Fibroblast of skin of right quadriceps (primary cell): ENCODE measurements at places on chromosomes 13 and 19.

GRCh38 chr19:31096062-31096830 is 253.0 kb downstream of the TSHZ3 start:
- no peak for DNase-seq

DNA sequence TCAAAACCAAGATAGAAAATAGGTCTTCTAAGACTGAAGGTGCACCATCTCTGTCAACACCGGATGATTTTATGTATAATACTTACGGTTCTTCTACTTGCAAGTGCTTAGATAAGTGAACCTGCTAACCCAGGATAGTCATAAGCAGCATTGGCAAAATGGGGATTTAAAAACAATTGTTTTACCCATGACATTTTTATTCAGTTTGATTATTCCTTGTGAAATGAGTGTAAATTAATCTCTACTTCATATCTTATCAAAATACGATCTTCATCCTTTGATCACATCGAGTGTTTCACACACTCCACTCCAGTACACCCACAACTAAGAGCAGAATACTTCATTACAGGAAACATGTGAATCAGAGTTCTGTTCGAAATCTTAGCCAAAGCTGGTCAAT is 23.0 kb upstream of the MTRF1 start:
- DNase-seq, result no peak

GRCh38 chr19:48631225-48631624 is 6.0 kb downstream of the DBP start:
- no peak for DNase-seq

DNA sequence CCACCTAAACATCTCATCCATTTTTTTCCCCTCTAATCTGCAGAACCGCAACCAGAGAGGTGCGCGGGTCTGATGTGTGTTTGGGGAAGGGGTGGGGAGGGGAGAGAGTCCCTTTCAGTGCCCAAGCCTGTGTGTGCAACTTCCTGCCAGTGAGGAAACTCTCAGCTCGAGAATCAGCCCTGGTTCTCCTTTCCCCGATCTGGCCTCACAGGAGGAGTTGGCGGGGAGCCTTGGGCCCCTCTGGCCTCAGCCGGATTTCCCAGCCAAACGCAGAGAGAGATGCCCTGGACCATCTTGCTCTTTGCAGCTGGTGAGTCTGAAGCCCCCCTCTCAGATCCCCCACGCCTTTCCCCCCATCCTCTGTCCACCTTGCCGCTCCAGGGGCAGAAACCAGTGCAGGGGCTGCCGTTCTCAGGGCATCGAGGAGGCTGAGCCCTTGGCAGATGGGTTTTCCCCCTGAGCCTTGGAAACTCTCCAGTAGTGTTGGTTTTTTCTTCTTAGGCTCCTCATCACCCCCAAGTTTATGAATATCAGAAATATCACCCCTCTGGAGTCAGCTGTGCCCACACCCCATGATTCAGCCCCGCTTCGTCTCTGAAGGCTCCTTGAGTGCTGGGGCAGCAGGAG is at the start of gene C19orf38:
Gene C19orf38, plus strand, starts transcription at position 186 of the 627 bp plus-strand sequence. Its CDS starts 94 bp downstream, at position 280.
- no peak for DNase-seq

DNA sequence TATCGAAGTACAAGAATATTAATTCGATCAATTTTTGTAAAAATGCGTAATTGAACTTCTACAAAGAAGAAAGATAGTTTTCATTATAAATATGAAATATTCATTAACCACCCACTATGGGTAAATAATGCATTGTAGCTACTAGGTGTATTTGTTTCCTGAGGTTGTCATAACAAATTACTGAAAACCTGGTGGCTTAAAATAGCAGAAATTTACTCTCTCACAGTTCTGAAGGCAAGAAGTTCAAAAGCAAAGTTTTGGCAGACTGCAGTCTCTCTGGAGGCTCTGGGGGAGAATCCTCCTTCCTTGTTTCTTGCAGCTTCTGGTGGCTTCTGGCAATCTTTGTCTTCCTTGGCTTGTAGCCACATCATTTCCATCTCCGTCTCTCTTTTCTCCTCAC is 99.2 kb upstream of the MIR17HG start:
- no peak for DNase-seq

DNA sequence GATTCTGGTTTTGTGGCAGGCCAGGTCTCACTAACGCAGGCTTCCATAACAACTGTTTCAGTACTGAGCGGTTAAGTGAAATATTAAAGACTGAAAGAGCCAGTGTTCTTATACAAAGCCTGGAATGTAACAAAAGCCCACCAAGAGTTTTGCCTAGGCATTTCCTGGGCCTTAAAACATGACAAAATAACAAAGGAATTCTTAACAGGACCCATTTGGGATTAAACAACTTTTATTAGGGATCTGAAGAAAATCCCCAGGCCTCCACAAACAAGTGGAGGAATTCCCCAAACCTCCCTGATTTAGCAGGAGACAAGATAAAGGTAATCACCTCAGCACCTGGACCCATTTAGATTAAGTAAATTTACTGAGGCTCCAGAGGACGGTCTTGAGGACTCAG is 799.7 kb upstream of the SPRY2 start:
- no peak for DNase-seq

- DNase-seq, result no peak
Measured at GRCh38 chr19:16737911-16738310, 18.3 kb downstream of the NWD1 start.

DNA sequence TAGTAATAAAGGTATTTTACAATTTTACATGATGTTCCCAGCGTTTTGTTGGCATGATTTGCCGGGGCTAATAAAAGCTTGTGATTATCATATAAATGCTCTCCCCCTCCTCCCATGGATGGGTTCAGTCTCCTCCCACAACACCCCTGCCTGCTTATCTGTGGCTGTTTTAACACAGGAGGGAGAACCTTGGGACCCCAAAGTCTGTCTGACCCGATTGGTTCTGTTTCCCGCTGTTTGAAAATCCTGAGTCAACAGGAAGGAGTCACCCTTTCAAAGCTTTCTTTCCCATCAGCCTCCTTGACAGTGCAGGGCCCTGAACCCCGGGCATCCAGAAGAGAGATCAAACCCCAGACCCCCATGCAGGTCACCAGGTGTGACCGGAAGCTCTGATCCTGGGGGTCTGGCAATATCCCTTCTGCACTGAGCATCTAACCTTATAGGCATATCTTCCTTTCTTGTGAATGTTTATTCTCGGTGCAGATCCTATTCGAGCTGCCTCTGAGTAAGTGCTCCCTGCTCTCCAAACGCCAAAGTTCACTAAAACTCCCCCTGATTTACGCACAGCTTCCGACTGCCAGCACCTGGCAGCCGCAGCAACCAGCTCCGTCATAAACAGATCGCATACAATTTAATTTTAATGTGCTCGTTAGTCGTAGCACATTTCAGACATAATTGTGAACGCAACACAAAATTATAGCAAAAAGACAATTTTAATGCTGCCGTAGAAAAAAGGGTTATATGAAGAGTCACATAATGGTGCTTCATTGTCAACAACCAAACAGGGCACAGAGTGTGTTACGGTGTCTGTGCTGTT is 74.8 kb downstream of the TSHZ3 start:
- DNase-seq, result no peak

DNA sequence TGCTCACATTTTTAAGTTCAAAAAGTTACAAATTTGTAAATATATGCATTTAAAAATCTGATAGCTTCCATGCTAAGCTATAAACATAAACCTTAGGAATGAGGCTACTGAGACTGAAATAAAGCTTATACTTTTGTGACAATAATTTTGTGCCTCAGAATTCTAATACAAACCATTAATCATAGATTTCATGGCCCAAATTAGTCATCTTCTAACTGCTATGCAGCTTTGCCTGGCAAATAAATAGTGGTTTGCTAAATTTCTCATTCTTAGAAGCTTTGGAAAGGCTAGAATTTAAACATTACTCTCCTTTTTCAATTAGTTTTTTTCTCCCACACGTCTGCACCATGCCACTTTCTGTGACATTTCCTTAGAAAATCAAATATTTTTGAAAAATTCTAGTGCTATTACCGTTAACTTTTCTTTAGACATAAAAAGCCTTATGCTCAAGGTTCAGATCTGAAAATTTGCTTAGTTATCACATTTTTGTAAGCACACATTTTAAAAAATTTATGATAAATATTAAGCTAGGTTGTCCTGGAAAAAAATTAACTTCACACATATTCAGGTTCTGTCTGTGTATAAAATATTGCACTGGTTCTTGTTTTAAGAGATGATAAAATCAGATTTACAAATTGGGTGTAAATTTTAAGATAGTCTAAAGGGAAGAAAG is 46.9 kb downstream of the FNDC3A start:
- peak; percentile 59 for DNase-seq

- DNase-seq, result no peak
Measured at GRCh38 chr13:101139081-101139480, 277.2 kb downstream of the NALCN start.

- no peak for DNase-seq
Measured at GRCh38 chr13:111480503-111480902, 160.1 kb downstream of the TEX29 start.

DNA sequence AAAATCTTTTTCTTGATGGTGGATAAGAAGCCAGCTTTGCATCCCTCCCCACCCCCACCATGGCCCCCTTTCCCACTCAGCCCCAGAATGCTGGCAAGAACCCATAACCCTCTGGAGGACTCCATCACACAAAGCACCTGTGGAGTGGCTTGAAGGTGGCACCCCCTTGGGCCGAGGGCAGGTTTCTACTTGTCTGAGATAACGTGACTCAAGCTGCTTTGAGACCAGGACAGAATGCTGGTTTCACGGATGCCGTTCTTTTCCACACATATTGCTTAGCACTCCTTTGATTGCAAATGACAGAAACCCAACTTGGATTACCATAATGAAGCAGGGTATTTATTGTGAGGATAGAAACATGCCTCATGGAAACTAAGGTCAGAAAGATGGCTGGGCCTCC is 82.2 kb downstream of the LACC1 start:
- DNase-seq, result no peak

GRCh38 chr13:51360489-51360888 is 21.0 kb downstream of the SERPINE3 start:
- DNase-seq, result no peak

GRCh38 chr13:100480676-100481075 is 107.9 kb downstream of the GGACT start:
- DNase-seq, result no peak
